Lung (tissue), 17 donors: ENCODE measurements at places on chromosomes 11 and 22.

DNA sequence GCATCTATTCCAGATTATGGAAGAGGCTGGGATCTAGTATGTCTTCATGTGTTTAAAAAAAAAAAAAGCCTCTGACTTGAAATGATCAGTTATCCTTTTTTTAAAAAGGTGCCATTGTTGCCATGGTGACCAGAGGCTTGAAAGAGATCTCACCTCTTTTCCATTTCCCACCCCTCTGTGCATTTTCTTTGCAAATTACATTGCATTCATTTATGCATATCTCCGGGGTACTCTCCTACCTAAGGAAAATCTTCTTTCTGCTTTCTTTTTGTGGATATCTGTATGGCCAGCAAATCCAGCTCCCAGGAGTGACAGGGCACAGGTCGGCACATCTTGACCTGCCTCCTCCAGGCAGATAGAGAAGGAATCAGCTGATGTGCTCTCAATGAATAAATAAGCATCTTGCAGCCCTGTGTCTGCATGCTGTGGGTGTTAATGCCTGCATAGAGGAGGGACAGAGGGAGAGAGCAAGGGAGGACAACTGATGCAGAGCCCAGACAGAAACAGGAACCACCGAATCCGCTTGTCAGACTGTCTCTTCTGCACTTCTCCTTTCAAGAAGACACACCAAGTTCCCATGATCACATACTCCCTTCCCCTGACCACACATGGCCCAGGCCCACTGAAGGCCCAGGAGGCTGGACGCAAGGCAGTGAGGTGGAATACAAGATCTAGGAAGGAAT is 50.9 kb downstream of the CWC15 start:
- DNase-seq: no peak

GRCh38 chr11:13834463-13834862 is 128.1 kb upstream of the SPON1 start:
- DNase-seq: no peak

- DNase-seq: no peak
Measured at GRCh38 chr11:38005597-38005996, 1407.6 kb upstream of the RAG2 start.

DNA sequence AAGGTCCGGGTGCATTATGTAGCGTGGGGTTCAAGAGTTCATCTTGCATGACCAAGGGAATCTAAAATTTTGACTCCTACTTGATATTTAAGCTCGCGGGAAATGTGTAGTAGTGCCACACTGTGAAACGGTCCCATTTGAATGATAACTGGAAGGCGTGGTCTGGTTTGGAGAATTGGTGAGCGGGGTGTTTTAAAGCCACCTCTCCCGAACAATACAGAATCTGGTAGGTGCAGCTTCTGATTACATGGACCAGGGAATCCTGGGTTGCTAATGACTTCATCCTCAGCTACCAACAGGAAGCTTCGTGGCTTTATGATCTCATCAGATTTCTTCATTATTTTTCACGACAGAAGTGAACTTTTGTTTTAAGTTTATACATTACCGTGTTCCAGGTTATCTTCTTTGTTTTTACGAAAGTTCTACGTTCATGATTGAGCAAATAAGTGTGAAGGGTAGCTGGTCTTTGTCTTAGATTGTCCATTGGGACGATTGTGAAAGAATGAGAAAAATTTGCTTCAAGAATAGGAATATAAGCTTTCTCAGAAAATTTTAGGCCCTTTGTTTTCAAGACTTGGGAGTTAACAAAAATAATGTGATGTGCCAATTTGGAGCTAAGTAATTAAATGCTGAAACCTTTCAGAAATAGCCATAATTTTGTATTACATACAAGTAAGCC is 1.7 kb downstream of the QSER1 start:
- no peak for DNase-seq

- peak; percentile 72 for DNase-seq
Measured at GRCh38 chr11:34890812-34891211, 25.4 kb downstream of the APIP start.

DNA sequence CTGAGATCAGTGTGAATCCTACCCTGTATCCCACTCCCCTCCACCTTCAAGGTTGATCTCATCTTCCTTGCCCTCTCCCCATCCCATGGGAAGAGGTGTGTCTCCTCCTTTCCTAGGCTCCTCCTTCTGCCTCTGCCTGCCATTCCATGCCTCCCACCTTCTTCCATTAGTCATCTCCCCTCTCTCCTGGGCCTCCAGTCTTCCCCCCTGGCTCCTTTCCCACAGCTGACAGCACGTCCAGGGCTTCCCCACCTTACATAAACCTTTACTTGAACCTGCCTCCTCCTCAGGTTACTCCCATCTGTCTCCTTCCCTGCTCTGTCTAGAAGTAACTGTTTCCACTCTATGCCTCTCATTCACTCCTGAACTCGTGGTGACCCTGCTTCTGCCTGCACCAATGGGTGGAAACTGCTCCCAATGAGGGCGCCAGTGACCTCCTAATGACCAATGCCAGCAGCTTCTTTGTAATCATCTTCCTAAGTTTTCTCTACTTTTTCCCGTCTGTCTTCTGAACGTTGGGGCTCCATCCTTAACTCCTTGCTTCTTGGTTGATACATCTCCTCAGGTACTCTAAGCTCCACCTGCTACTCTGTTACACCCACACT is 266.9 kb upstream of the NARS2 start:
- DNase-seq: no peak

DNA sequence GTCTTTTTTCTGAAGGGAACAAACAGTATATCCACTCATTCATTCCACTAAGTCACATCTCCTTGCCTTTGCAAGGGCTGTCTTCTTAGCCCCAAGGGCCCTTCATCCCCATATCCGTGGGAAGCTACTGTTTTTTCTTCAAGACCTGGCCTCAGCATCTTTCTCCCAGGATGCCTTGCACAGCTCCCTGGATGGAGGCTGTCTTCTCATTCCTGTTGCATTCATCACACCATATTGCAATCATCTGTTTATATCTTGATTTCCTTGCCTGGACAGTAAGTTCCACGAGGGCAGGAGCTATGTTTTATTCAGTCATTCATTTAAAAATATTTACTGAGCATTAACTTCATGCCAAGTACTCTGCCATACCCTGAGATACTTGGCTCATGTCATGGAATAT is 29.3 kb upstream of the NECTIN1 start:
- no peak for DNase-seq

DNA sequence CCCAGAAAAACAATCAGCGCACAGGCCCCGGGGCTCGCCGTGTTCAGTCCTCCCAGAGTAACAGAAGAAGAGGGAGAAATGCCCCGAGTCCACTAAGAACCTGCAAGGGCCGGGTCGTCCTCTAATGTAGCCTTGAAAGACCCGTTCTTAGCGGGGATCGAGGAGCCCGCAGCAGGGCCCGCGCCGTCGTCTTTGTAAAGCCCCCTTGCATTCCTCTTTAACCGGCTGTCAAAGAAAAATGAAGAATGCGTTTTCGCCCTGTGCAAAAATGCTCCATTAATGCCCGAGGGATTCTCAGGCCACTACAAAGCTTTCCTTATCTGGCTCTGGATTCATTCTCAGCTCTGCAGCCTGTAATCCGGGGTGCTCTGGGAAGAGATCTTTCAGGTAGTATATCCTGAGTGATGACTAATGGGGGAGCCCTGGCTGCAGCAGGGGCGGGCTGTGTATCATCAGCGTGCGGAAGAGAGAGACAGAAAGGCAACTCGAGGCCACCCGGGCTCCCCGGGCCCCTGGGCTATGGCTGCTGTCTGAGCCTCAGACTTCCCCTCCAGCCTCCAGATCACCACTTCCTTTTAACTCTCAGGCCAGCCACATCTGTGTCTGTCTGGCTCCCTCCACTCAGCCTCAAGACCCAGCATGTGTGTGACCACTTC is 78.2 kb downstream of the FBLN1 start:
- no peak for DNase-seq

- DNase-seq: peak; percentile 84
Measured at GRCh38 chr11:16820324-16821092, 82.1 kb downstream of the C11orf58 start.

DNA sequence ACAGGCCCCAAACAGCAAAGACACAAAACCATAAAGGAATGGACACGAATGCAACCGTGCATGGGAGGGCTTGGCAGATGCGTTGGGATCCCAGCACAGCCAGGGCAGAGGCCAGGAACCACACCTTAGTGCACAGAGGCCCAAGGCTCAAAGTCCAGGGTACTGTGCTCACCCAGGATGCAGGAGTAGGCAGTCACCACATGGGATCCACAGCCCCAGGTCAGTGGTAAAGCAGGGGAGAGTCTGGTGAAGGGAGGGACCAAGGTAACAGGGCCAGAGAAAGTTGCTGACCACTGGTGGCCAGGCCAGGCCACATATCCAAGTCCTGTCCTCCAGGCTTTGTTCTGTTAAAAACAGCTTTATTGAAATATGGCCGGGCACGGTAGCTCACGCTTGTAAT is 6.5 kb upstream of the CERK start:
- DNase-seq: no peak

DNA sequence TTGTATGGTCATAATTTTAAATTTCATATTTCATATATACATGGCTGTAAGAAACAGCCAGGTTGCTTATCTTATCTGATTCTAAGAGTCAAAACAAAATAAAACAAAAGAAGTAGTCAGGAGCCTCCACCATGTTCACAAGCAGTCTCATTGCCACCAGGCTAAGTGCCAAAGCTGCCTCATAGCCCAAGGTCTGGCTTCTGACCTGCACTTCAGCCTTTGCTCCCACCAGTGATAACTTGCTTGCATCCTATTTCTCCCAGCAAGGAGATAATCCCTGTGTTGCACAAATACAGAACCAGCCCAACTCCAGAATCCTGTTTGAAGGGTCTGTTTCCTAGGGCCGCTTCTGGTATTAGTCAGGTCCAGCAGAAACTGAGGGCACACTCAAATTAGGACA is 53.9 kb upstream of the TSKU start:
- DNase-seq: no peak

- no peak for DNase-seq
Measured at GRCh38 chr22:20980523-20980922, 1.6 kb upstream of the LZTR1 start.

- DNase-seq: no peak
Measured at GRCh38 chr11:38332046-38332445, 1734.0 kb upstream of the RAG2 start.
